ENCODE measurements at places on chromosomes 3 and 15.

- H3K27ac ChIP-seq: no peak overlapping the region
- no peaks in the 10 kb centered on the region for H3K36me3 ChIP-seq
- peak; percentile 47 for DNase-seq
These were observed 9.3 kb downstream of the PSTPIP1 start for GRCh38 chr15:77004189-77004588.

DNA sequence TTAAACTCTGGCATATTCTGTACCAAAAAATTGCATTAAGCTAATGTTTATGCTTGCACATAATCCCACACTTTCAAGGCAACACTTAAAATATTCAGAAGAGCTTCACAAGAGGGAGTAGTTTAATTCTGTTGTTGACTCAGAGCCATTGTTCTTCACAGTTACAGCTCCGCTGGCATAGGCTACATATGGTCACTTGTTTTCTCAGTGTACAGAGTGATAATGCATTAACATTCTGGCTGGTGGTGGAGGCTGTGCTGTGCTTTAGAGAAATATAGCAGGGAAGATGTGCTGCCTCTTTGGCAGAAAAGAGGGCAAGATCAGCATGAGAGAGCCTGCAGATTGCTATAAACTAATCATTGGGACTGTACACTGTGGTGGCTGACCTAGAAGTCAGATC lies 13.3 kb downstream of the NLGN1 start:
- H3K4me3 ChIP-seq: no peak overlapping the region
- H3K27me3 ChIP-seq: no peaks in the 10 kb centered on the region
- DNase-seq: no peak
- no peaks in the 10 kb centered on the region for H3K36me3 ChIP-seq
- no peak overlapping the region for H3K27ac ChIP-seq

DNA sequence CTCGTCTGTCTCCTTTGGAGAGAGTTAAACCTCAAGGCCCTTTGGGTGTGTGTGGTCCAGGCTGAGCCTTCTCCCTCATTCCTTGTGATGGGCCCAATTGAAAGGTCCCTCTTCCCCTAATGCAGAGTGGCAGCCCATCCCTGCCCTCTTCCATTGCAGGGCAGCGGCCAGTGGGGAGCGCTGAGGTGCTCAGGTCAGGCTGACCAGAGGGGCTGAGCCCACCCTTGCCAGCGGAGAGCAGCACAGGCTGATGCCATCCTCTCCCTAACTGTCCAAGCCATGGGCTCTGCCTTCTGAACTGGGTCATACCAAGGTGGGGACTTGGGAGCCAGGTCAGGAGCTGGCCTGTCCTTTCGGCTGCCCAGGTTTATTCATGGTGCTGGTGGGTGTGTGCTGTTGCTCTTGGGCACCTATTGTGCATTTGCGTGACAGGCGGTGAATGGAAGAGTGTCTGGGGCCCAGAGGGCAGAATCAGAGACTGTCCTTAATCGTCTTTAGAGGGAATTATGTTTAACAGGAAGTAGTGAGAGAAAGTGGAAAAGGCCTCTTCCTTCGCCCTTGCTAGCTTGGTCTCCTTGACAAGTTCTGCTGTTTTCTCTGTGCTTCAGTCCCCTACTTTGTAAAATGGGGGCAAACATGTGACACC lies 96.9 kb downstream of the VGLL4 start:
- DNase-seq: no peak
- peak overlapping the region; percentile 20 for H3K27ac ChIP-seq
- H3K27me3 ChIP-seq: no peaks in the 10 kb centered on the region
- no peaks in the 10 kb centered on the region for H3K4me1 ChIP-seq

- no peaks in the 10 kb centered on the region for H3K36me3 ChIP-seq
- H3K4me3 ChIP-seq: no peak overlapping the region
- H3K4me1 ChIP-seq: no peaks in the 10 kb centered on the region
- H3K27me3 ChIP-seq: no peaks in the 10 kb centered on the region
- no peak for DNase-seq
These were observed 408.7 kb downstream of the OXSM start for GRCh38 chr3:26198609-26199008.

DNA sequence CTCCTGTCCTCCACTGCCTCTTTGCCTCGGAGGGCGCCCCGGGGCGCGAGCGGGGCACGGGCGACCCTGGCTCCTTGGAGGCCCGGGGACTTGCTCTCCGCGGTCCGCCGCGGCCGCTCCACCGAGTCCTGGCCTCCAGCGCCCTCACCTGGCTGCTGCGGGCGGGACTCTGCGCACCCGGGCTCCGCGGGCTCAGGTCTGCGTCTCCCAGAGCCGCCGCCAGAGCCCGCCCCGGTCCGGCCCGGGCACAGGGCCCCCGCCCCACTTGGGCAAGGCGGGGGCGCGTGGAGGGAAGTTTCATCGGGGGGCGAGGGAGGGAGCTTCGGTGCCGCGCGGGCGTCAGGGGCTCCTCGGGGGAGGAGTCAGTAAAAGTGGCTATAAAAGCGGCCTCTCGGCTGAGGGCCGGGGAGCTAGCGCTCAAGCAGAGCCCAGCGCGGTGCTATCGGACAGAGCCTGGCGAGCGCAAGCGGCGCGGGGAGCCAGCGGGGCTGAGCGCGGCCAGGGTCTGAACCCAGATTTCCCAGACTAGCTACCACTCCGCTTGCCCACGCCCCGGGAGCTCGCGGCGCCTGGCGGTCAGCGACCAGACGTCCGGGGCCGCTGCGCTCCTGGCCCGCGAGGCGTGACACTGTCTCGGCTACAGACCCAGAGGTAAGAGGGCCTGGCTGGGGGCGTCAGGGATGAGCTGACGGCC lies at the start of gene CEMIP:
Gene CEMIP, plus strand, starts transcription at position 407 of the 694 bp plus-strand sequence. CDS start 94,510 bp downstream, outside the sequence.
- no peaks in the 10 kb centered on the region for H3K4me1 ChIP-seq
- H3K27ac ChIP-seq: no peak within 1 kb of the TSS
- H3K4me3 ChIP-seq: peak within 1 kb of the TSS; percentile 53
- peak; percentile 30 for DNase-seq
- H3K36me3 ChIP-seq: no peaks in the 10 kb centered on the region
